HepG2 (cell line): ENCODE measurements at places on chromosomes 12 and 14. TPM values are rescaled to one million over a fixed set of nuclear protein-coding genes. Genes with fewer than 3 reads are reported as not detected.

AKAP6 gene
- 0.84 and 1.4 TPM in 2 replicates for total RNA-seq

DLK1 gene
- 48.2 and 95.5 TPM in 2 replicates for total RNA-seq

KCTD10 gene
- total RNA-seq, result 6.9 and 12.5 TPM in 2 replicates

MAP4K5 gene
- total RNA-seq, result 23.9 and 26.3 TPM in 2 replicates

ZNF385A gene
- total RNA-seq, result 0.44 and 0.49 TPM in 2 replicates

OR4Q2 gene
- total RNA-seq, result not detected in 2 replicates

FAM161B gene
- 1.6 and 2.0 TPM in 2 replicates for total RNA-seq

ARMH4 gene
- 0.02 TPM in 1 of 2 replicates, not detected in the other for total RNA-seq

BMP4 gene
- 42.0 and 56.4 TPM in 2 replicates for total RNA-seq

DLGAP5 gene
- total RNA-seq, result 55.8 and 80.1 TPM in 2 replicates

ARHGEF25 gene
- total RNA-seq, result 10.1 and 11.5 TPM in 2 replicates

DNA sequence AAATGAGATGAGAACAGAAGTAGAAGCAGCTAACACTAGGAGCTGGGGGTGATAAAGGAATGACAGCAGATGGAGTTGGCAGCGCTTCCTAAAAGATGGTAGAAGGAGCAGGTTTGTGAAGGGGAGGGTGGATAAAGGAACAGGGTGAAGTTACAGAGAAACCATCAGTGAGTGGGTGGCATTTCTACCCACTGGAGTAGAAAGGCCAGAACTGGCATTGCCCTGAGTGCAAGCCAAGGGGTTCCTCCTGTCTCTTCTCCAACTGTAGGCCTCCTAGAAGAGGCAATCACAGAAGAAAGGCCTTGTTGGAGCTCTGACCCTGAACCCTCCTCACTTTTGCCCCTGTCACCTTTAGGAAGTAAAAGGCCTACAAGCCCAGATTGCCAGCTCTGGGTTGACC lies 2.2 kb downstream of the KRT18 start:
- H3K36me3 ChIP-seq, result peaks cover 10% of the 10 kb centered on the region
- no peaks in the 10 kb centered on the region for H3K27me3 ChIP-seq
- DNase-seq, result no peak

- no peak overlapping the region for H3K27ac ChIP-seq
- H3K4me1 ChIP-seq, result no peaks in the 10 kb centered on the region
- H3K4me3 ChIP-seq, result no peak overlapping the region
- H3K36me3 ChIP-seq, result no peaks in the 10 kb centered on the region
- H3K27me3 ChIP-seq, result 0 out of 3 replicates have a peak, but pooled peaks cover 5% of the 10 kb centered on the region
Observed at GRCh38 chr12:42603246-42603990, 13.9 kb upstream of the PRICKLE1 start.

DNA sequence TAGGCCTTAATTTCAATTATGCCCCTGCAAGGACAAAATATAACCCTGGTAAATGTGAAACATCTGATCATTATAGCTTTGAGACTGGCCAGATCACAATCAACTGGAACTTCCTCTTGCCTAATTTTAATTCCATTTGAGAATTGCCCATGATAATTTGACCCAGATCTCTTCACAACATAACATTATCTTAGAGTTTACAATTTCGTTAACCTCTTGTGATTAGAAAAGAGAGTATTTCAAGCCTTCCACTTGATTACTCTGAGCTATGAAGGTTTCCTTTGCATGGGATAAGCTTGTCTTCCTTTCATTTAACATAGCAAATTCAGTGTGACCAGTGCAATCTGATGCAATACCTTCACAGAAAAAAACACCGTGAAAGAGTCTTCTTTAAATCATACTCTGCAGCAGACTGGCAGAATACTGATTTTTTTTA lies 143.6 kb downstream of the DUSP6 start:
- H3K4me1 ChIP-seq, result peaks cover 28% of the 10 kb centered on the region
- H3K36me3 ChIP-seq, result no peaks in the 10 kb centered on the region
- DNase-seq, result no peak
- no peaks in the 10 kb centered on the region for H3K27me3 ChIP-seq
- no peak overlapping the region for H3K27ac ChIP-seq
- no peak overlapping the region for H3K4me3 ChIP-seq

DNA sequence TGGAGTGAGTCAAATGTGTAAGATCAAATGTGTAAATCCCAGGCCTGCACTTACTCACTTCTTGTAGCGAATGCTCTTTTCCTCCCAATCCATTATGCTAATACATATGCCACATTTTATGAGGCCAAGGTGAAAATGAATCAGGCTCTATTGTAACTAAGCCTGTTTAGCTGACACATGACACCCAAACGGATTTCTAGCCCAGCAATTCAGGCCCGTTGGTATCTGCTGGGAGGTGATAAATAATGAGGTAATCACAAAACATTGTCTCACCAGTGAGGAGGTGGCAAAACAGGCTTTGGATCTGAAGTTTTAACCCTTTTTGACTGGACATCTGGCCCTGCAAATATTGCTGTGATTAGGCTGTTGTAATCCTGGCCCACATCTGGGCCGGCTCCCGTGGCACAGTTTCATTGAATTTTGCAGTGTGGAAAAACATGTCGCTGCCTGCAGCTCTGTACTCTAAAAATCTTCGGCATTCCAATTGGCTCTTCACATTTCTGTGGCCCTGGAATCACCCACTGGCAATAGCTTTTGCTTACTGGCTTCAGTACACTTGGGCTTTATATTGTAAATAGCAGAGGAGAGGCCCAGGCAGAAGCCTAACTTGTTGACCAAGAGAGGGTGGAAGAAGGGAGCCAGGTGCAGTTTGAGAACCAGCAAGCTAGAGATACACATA lies 106.1 kb downstream of the PAX9 start:
- H3K27ac ChIP-seq, result no peak overlapping the region
- H3K4me3 ChIP-seq, result no peak overlapping the region
- no peaks in the 10 kb centered on the region for H3K36me3 ChIP-seq
- H3K4me1 ChIP-seq, result peaks cover 10% of the 10 kb centered on the region; the same call in 1 of the 2 replicates
- H3K27me3 ChIP-seq, result no peaks in the 10 kb centered on the region
- DNase-seq, result no peak

DNA sequence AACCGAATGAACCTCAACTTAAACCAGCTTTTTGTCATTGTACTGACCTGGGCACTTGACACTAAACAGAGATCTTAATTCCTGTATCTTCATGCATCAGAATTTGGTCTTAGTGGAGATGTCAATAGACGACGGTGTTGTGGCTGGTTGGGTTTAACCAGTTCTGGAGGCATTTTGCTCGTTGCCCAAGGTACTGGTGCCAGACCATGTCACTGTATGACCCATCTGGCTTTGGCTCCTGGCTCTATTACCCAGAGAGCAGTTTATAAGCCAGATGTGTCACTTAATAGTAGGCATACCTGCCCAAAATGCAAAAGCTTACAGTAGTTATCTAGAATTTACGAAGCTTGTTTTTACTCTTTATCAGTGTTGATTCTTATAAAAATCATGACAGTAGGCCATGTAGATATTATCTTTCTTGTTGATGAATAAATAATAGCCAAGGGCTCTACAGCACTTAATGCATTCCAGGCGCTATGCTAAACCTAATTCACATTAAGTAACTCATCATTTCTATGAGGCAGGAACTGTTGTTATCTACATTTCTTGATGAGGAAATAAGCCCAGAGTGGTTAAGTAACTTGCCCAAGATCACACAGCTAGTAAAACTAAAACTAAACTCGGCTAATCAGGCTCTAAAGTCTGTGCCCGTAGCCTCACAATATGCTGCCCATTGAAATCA lies 179.7 kb upstream of the HIF1A start:
- peaks cover 64% of the 10 kb centered on the region for H3K4me1 ChIP-seq
- no peak overlapping the region for H3K27ac ChIP-seq
- H3K27me3 ChIP-seq, result no peaks in the 10 kb centered on the region
- no peak overlapping the region for H3K4me3 ChIP-seq
- no peak for DNase-seq
- H3K36me3 ChIP-seq, result no peaks in the 10 kb centered on the region

- H3K4me1 ChIP-seq, result peaks cover 42% of the 10 kb centered on the region
- no peaks in the 10 kb centered on the region for H3K27me3 ChIP-seq
- no peak overlapping the region for H3K4me3 ChIP-seq
- H3K36me3 ChIP-seq, result no peaks in the 10 kb centered on the region
Observed at GRCh38 chr12:79900951-79901350, 33.9 kb downstream of the PPP1R12A start.

DNA sequence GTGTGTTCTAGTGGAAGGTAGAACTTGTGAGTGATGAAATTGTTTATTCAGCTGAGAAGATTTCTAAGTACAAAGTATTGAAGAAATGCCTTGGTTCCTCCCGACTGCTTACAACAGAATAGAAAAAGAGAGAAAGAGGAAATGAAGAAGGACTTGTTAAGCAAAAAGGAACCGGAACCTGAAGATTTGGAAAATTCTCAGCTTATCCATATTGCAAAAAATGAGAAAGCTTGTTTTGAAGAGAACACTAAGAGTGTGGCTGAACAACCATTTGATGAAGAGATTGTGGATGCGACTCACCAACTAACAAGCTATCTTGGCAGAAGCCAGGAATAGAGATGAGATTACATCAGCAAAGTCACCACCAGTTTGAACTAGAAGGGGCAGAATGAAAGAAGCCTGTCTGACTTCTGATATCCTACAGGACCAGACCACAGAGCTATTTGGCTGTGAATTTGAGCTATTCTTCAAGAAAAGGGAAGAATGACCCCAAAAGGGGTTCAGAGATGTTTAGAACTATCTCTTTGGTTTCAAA lies 15.1 kb downstream of the NDUFA9 start:
- H3K27me3 ChIP-seq, result no peaks in the 10 kb centered on the region
- peaks cover 89% of the 10 kb centered on the region for H3K36me3 ChIP-seq
- H3K4me3 ChIP-seq, result no peak overlapping the region
- DNase-seq, result no peak
- no peaks in the 10 kb centered on the region for H3K4me1 ChIP-seq

GRCh38 chr14:94522115-94522724 lies 13.0 kb upstream of the SERPINA12 start:
- H3K36me3 ChIP-seq, result no peaks in the 10 kb centered on the region
- H3K4me3 ChIP-seq, result no peak overlapping the region
- peaks cover 75% of the 10 kb centered on the region for H3K4me1 ChIP-seq
- no peaks in the 10 kb centered on the region for H3K27me3 ChIP-seq
- H3K27ac ChIP-seq, result peak overlapping the region; percentile 64

DNA sequence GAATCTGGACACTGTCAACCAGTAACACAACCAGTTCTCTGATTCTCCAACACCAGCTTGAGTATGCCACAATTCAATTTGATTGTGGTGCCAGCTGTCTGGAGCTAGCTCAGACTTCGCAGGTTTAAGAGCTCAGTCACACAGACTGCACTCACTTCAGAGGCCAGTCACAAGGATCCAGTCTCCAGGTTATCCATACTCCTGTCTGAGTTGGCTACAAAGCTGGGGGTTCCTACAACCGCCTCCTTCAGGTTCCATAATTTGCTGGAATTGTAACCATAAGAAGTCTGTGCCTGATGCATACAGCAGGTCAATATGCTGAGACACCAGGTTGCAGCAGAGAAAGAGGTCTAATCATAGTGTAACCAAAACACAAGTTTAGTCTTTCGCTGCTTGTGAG lies 70.5 kb upstream of the CPSF6 start:
- H3K4me3 ChIP-seq, result no peak overlapping the region
- no peaks in the 10 kb centered on the region for H3K4me1 ChIP-seq
- H3K27me3 ChIP-seq, result no peaks in the 10 kb centered on the region
- H3K36me3 ChIP-seq, result no peaks in the 10 kb centered on the region

GRCh38 chr12:108566452-108566851 lies 4.1 kb downstream of the ISCU start:
- peaks cover 7% of the 10 kb centered on the region for H3K4me1 ChIP-seq
- no peak for DNase-seq
- H3K36me3 ChIP-seq, result peaks cover 20% of the 10 kb centered on the region
- H3K27me3 ChIP-seq, result no peaks in the 10 kb centered on the region; the same call in 2 of the 3 replicates

GRCh38 chr12:21940549-21941505 lies at the start of gene ABCC9:
ABCC9 (minus strand) TSS chr12:21941426; CDS start chr12:21936674, 4,752 bp downstream.
- H3K4me1 ChIP-seq, result peaks cover 4% of the 10 kb centered on the region; the same call in 1 of the 2 replicates
- H3K27me3 ChIP-seq, result no peaks in the 10 kb centered on the region
- no peak within 1 kb of the TSS for H3K4me3 ChIP-seq
- no peaks in the 10 kb centered on the region for H3K36me3 ChIP-seq
- DNase-seq, result no peak

GRCh38 chr12:113231235-113232088 lies 10.2 kb downstream of the TPCN1 start:
- H3K4me3 ChIP-seq, result no peak overlapping the region
- peak; percentile 79 for DNase-seq
- H3K27ac ChIP-seq, result peak overlapping the region; percentile 73
- H3K4me1 ChIP-seq, result peaks cover 67% of the 10 kb centered on the region

GRCh38 chr14:69715725-69716477 lies 51.0 kb upstream of the SRSF5 start:
- DNase-seq, result no peak
- no peak overlapping the region for H3K27ac ChIP-seq
- no peak overlapping the region for H3K4me3 ChIP-seq

DNA sequence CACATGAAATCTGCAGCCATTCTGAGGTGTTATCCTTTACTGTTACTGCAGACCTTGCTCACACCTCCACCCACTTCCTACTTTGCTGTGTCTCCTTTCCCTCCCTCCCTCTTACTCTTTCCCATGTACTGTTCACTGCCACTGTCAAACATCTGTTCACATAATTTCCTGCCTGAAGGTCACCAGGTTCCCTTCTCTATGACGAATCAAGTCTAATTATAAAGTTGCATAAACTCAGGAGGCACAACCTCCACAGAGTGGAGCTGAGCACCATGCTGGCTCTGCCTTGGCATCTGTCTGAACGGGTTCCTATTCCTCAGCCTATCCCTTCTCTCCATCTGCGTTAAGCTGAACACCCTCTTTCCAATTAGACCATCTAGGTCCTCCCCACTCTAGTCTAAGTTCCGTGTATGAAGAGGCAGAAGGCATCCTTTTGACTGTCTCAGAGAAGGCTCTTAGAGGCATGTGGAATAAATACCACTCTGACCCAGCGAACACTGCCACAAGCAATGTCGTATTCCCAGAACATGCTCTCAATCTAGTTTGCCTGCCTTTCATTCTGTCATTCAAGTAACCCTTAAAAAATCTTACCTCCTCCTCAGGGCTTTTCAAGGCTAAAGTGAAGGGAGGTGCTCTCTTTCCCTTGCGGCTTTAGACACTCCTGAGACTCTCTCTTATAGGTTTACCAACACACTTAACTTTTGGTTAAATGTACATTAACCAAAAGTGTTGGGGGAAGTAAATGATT lies 48.7 kb downstream of the ACADS start:
- H3K36me3 ChIP-seq, result peaks cover 6% of the 10 kb centered on the region
- H3K27ac ChIP-seq, result no peak overlapping the region
- H3K4me1 ChIP-seq, result peaks cover 20% of the 10 kb centered on the region
- H3K4me3 ChIP-seq, result no peak overlapping the region
- no peaks in the 10 kb centered on the region for H3K27me3 ChIP-seq
- DNase-seq, result no peak

DNA sequence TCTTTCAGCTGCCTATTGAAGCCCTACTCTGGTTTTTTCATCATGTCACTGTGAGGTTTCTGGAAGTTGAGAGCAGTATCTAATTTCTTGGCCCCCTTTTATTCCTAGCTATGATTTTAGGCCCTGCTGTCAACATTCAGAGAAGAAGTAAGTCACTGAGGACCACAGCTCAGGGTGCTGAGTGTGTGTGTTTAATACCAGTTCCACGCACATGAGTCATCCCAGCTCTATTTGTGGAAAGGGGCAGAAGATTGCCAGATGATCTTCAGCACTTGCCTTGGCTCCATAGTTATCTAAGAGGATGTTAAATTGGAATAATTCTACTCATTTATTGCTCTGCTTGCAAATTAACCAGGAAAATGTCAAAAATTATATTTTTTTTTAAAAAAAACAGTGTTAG lies 65.5 kb upstream of the SLC38A4 start:
- DNase-seq, result no peak
- H3K27me3 ChIP-seq, result no peaks in the 10 kb centered on the region; the same call in 2 of the 3 replicates
- no peaks in the 10 kb centered on the region for H3K36me3 ChIP-seq
- no peak overlapping the region for H3K4me3 ChIP-seq
